ENCODE measurements at places on chromosomes 12 and 14.

DNA sequence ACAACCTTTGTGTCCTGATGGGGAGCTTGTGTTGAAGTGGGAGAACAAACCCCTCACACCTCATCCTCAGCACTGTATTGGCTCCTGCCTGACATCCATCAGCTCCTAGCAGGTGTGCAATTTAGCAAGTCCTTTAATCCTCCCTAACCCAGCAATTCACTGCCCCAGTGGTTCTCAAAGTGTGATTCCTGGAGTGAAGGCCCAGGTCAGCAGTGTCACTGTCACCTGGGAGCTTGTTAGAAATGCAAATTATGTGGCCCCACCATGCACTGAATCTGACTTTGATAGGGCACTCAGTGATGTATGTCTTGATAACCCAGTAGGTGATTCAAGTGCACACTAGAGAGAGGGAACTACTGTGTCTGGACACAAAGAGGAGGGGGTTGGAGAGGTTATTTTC, 133.6 kb downstream of the FGD4 start:
- no peak for DNase-seq

- DNase-seq: no peak
Observed at GRCh38 chr12:82480606-82481005, 122.3 kb downstream of the METTL25 start.

DNA sequence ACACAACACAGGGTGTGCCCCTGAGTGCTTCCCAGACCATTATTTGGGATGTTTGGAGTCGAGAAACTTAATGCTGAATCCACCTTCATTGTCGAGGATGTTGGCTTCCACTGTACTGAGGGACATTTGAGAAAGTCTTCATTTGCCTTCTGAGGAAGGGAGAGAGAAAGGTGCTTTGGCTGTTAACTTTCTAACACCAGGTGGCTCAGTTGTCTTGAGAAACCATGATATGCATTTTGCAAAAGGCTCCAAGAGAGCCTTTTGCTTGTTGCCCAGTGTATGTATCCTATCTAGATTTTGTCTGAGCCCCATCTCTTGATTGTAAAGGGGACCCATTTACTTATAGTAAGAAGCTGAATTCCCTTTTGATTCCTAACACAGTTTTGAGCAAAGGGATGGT, 28.6 kb upstream of the NRXN3 start:
- no peak for DNase-seq

DNA sequence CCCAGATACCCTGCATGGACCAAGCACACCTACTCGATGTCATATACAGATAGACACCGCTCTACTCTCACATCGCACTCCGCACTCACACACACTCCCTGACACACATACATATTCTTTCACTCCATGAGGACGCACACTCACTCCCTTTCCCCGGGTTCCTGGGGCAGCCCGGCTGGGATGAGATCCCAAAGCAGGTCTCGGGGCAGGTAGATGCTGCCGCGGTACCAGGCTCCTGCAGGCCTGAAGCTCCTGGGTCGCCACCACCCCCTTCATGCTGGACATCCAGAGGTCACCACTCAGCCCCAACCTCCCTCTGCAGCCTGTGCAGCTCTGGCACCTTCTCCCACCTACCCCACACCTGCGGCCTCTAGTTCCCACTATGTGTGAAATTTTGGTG, 2.3 kb downstream of the C1QL4 start:
- DNase-seq: no peak

GRCh38 chr14:35134329-35135123, 12.2 kb downstream of the PRORP start:
- no peak for DNase-seq

DNA sequence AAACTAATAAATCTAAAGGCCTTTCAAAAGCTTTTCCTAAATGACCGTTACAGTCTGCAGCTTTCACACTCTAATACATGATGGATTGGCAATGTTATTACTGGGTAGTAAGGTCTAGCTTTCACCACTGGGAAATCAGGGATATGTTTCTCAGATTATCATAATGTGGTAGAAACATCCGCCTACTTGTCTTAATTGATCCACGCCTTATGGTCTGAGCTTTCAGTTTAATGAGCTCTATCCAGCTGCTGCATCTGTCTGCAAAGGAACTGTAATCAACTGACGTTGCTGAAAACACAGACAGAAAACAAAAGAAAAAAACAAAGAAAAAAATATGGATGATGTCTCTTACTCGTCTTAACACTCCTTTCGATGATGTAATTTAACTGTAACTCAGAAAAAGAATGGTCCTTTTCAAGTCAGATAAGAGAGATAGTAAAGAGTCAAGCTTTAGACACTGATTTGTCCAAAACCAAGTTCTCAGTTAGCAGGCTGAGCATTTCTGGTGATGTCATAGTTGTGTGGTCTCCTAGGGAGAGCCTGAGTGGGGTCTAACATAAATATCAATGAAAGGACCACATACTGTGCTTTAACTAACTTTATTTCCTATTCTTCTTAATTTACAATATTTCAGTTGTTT, 85.9 kb downstream of the C2CD5 start:
- DNase-seq: no peak

GRCh38 chr12:41223600-41223999, 35.5 kb downstream of the PDZRN4 start:
- no peak for DNase-seq

- no peak for DNase-seq
Observed at GRCh38 chr12:31353750-31354708, 28.1 kb upstream of the SINHCAF start.

DNA sequence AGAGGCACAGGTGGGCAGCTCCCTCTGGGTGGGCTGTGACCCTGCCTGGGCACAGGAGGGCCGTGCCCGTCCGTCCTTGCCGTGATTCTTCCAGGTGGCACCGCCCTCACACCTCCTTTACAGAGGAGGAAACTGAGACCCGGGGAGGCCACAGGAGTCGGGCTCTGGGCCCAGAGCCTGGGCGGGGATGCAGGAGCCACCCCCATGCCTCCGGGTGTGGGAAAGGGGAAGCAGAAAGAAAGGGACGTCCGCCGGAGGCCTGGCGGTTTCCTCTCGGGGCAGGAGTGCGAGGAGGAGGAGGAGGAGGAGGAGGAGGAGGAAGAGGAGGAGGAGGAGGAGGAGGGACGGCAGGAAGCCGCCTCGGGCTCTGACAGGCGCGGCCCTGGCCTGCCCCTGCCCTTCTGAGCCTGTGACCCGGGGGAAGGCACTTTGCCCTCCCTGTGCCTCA, 23.0 kb downstream of the SH2B3 start:
- DNase-seq: peak; percentile 52

DNA sequence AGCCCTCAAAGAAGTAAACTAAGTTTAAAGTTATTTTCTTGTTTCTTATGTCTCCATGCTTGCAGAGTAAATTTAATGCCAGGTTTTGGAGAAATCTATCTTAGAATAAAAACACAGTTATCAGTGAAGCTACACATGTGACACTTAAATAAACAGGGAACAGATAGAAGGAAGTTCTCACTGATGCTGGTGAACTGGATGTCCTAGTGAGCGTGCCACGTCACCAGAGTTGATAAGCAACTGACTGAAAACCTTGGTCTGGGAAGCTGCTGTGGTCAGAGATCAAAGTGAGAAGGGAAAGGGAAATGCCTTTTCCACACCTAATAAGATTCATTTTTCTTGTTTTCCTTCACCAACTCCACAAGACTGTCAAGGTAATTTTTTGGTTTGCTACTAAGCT, 74.8 kb upstream of the PCED1B start:
- DNase-seq: no peak

DNA sequence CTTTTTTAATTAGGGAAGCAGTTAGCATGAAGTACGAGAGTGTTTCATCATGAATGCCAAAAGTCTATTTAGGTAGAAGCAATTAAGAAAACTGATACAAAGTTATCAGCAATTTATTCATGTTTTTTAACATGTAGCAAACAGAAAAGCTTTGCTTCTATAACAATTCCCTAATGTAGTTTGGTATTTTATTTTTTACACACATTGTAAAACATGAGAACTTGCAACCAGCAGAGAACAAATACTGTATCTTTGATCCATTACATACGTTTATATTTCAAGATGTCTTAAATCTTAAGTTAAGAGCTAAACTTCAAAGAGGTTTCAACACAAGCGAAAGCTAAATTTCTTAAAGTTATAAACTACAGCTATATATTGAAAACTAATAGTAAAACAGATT, 39.3 kb downstream of the MED13L start:
- DNase-seq: no peak

- DNase-seq: no peak
Observed at GRCh38 chr12:100184549-100185145, 16.0 kb upstream of the ACTR6 start.

- no peak for DNase-seq
Observed at GRCh38 chr12:84919271-84919670, 6.7 kb upstream of the SLC6A15 start.

- DNase-seq: no peak
Observed at GRCh38 chr14:84760489-84761126, 769.3 kb upstream of the FLRT2 start.
